ENCODE measurements at places on chromosomes 12 and 14.

GRCh38 chr14:60276347-60276746 is 27.3 kb downstream of the PPM1A start:
- no peak for DNase-seq

GRCh38 chr14:105196265-105196960 is 15.3 kb upstream of the NUDT14 start:
- DNase-seq: no peak

GRCh38 chr12:48988030-48988649 is 10.0 kb downstream of the WNT1 start:
- peak; percentile 60 for DNase-seq

DNA sequence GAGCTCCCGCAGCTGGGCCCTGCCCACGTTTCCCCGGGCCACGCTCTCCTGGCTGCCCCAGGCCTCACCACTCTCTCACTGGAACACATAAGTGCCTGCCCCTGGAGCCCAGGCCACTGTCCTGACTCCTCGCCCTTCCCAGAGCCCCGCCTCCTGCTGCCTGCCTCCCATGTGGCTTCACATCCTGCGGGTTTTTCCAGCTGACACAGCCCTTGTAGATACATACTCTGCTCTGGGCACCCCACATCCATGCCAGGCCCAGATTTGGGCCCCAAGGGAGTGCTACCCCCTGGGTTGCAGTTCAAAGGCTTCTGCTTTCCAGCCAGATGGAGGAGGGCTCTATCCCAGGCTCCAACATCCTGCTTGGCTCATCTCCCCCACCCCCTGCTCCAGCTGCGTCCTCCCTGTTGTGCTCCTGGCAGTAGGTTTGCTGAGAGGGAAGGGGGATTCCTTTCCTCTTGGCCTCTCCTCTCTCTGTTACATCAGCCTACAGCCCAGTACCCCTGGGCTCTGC is 60.1 kb downstream of the TSPAN9 start:
- no peak for DNase-seq

DNA sequence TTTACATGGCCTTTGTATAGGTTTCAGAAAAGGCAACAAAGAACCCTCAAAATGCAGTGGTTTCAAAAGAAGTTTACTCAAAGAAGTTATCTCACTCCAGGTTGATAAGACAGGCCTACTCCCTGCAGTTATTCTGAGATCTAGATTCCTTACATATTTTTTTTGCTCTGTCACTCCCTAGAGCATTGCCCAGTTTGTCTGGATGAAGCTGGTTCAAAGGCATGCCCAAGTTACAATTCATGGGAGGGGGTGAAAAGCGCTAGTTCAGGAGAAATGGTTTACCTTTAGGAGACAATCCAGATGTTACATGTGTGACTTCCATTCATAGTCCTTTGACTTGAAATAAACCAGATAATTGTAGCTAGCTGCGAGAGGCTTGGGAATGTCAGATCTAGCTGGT is 115.0 kb downstream of the TPH2 start:
- DNase-seq: no peak

DNA sequence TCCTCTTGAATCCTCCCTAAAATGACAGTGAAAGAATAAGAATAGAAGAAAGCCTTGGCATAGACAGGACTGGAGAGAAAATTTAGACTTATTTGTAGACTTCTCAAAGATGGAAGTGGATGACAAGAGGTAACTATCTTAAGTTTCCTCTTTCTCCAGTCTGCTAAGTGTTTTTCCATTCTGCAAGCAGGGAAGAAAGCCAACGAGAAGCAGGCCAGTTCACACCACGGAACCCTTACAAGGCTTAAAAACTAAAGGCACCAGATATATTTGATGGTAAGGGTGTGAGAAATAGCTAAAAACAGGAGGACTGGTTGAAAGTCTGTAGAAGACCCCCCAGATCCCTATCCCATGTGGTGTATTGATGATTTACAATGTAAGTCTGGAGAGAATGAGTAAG is 82.9 kb upstream of the GPHB5 start:
- DNase-seq: no peak

DNA sequence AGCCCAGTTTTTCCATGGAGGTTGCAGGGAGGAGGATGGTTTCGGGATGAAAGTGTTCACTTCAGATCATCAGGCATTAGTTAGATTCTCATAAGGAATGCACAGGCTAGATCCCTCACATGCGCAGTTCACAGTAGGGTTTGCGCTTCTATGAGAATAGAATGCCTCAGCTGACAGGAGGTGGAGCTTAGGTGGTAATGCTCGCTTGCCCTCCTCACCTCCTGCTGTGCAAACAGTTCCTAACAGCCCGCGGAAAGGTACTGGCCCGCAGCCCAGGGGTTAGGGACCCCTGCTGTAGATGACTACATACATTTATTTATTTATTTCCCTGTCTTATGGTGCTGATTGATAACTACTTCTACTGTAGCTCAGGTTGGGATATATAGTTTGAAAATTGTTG is 93.2 kb downstream of the FBXO33 start:
- no peak for DNase-seq

GRCh38 chr12:16972923-16973770 is 367.2 kb upstream of the LMO3 start:
- DNase-seq: no peak

DNA sequence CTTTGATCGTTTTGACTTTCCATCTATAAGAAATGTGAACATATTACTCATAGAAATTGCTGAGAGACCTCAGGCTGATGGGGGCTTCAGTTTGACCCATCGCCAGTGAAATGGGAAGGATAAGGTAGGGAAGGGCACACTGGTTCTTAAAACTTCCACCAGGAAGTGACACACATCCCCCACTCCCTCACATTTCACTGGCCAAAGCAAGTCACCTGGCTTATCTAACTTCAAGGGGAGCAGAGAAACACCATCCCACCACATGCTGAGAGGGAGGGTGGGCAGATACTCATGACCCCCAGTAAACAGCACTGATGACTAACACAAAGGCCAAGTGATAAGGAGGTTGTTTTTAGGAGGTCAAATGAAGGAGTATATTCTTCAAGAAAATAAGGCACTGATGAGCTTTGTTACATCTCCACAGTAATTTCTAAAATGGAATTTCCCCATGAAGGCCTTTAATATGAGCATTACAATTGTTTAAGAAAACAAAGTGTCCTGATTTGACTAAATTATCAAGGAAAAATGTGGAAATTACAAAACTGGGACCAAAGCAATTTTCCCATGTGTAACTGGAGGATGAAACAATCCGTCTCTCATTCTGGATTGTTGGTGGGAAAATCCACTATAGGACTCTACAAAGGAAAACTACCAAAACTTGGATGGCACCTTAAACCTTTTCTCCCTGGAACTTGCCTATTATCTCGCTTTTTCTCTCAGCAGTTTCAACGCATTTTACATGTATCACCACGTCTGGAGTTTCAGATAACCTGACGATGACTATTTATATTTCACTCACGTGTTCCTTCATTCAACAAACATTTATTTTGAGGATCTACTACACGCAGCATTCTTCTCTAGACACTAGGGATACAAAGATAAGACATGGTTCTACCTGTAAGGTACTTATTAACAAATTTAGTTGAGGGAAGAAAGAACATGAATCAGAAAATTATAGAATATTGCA is 91.8 kb upstream of the EEA1 start:
- DNase-seq: no peak

DNA sequence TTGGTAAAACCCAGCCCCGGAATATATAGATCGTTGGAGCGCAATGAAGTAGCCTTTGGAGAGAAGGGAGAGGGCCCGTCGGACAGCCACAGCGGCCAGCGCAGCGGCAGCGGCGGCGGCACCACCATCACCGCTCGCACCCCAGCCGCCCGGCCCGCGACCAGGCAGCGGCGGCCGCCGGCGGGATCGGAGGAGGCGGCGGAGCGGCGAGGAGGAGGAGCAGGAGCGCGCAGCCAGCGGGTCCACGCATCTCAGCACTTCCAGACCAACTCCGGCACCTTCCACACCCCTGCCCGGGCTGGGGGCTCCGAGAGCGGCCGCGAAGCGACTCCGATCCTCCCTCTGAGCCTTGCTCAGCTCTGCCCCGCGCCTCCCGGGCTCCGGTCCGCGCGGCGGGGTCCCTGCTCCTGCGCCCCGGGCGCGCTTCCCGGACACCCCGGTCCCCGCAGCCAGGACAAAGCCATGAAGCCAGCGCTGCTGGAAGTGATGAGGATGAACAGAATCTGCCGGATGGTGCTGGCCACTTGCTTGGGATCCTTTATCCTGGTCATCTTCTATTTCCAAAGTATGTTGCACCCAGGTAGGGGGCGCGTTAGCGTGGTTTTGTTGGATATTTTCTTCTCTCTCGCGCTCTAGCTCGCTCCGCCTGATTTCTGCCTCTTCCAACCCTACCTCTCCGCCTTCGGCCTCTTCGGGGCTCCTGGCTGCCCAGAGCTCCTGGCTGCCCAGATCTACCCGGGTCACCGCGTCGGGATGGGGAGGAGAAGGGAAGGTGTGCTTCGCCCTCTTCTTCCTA is 400 bp downstream of the CHST11 start:
- DNase-seq: no peak

DNA sequence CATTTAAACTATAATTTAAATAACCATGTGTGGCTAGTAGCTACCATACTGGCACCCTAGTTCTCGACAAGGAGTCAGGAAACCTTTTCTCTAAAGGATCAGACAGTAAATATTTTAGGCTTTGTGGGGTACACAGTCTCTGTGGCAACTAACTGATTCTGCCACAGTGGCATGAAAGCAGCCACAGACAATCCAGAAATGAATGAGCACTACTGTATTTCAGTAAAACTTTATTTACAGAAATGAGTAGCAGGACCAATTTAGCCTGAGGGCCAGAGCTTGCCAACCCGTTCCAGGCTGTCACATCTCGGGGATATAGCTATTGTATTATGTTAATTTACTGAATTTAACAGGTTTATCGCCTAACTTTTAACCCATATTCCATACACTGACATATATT is 278.7 kb downstream of the ITPR2 start:
- no peak for DNase-seq

DNA sequence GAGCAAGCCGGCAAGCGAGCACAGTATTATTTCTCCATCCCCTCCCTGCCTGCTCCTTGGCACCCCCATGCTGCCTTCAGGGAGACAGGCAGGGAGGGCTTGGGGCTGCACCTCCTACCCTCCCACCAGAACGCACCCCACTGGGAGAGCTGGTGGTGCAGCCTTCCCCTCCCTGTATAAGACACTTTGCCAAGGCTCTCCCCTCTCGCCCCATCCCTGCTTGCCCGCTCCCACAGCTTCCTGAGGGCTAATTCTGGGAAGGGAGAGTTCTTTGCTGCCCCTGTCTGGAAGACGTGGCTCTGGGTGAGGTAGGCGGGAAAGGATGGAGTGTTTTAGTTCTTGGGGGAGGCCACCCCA is 3.9 kb upstream of the NXPH4 start:
- DNase-seq: no peak

- no peak for DNase-seq
These were observed 60.1 kb upstream of the RIMBP2 start for GRCh38 chr12:130775953-130776856.

GRCh38 chr14:33711811-33712216 is 239.1 kb downstream of the EGLN3 start:
- no peak for DNase-seq

GRCh38 chr12:95102916-95103671 is 29.7 kb upstream of the NR2C1 start:
- no peak for DNase-seq

GRCh38 chr14:100147181-100147631 is 12.2 kb downstream of the DEGS2 start:
- peak; percentile 52 for DNase-seq

GRCh38 chr14:76901171-76902055 is 75.2 kb downstream of the LRRC74A start:
- DNase-seq: no peak

DNA sequence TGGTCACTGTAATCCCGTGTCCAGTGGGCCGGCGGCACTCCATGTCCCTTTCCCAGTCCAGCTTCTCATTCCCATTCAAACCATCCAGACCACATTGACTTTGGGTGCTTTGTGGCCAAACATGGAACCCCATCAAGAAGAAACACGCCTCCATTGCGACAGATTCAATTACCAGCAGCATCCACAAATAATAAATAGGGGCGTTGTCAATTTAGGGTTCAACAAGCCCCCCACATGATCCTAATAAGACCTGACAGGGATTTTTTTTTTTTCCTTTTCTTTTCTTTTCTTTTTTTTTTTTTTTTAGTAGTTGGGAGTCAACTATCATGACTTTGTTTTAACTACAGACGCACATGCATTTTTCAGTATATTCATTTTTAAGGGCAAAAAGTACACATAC is 149.4 kb downstream of the DICER1 start:
- DNase-seq: no peak

DNA sequence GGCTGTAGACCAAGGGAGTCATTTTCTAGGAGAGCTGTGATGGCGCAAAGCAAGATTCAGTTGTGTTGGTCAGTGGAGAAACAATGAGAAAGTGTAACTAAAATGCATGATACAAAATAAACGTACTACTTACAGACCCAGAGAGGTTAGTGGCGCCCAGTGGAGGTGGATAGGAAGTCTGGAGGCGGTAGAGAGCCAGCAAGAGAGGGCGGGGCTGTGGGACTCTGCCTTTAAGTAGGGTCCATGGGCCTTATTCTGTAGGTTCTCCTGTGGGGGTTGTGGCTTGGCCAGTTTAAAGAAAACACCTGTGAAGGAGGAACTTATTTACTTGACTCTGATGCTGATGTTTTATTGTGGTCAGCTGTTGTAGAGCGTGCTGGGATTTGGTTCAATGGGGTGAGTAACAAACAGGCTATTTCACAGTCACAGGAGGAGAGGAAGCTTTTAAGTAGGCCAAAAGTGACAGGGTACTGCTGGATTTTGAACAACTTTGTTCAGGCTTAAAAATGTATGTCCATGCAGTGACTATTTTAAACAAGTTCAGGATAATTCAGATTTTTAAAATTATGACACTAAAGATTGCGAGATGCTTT is 1097.7 kb downstream of the TMTC2 start:
- DNase-seq: no peak

GRCh38 chr14:34065236-34065635 is 114.4 kb upstream of the EGLN3 start:
- DNase-seq: no peak

DNA sequence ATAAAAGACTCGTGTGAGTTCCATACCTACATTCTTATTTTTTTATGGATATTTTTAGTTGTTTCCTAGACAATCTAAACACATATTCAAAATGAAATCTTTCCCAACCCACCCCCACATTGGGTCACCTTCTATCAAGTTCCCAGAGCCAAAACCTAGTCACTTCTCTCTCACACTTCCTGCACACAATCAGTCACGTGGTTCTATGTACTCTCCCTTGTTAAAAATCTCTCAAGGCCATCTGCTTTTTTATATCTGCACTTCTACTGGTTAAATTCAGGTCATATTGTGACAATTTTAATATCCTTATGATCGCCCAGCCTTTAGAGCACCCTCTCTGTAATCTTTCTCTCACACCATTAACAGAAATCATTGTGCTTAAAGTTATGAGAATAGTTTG is 175.0 kb upstream of the SYT10 start:
- DNase-seq: no peak

Measured in activated CD8-positive, alpha-beta memory T cell treated with anti-CD3 and anti-CD28 coated beads for 1 hour (primary cell).